ENCODE measurements at places on chromosomes 1 and 21.

DNA sequence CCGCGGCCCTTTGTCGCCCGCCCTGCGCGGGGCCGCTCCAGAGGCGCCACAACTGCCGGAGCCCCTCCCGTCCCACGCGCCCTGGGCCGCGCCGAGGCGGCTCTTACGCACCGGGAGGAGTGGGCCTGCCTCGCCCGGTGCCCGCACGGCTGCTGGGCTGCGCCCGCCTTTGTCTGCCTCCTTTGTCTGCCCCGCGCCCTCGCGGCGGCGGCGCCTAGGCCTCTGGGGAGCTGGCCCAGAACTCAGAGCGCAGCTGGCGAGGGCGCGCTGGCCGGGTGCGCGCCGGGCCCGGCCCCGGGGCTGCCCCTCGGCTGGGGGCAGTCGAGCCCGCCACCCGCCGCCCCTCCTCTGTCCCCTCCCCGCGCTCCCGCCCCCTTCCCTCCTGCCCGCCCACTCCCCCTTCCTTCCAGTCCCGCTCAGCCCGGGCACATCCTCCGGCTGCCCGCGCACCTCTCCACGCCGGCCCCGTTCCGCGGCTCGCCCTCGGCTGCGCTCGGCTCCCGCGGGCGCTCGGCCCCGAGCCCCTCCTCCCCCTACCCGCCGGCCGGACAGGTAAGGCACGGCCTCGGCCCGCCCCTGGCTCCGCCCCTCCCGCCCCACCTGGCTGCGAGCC is at the start of gene DRAXIN:
Gene DRAXIN (plus strand): TSS at position 409 of the 613 bp plus-strand sequence. CDS start 14,549 bp downstream, outside the sequence.
- DNase-seq, result no peak

DNA sequence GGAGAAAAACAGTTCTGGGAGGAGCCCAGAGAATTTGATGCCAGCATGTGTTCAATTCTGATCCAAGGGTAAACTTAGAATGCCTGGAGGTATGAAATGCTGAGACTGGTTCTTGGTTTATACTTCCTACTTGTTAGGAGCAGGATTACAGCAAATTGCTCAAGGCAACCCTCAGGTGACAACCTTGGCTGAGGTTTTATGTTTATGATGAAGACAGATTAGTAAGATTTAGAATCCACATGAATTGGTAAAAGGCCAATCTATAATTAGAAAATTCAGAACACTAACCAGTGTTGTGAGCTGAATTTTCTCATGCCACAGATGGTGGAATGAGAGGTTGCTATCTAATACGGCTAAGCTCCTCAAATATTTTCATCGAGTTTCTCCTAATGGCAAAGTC is 235.3 kb upstream of the NRIP1 start:
- no peak for DNase-seq

DNA sequence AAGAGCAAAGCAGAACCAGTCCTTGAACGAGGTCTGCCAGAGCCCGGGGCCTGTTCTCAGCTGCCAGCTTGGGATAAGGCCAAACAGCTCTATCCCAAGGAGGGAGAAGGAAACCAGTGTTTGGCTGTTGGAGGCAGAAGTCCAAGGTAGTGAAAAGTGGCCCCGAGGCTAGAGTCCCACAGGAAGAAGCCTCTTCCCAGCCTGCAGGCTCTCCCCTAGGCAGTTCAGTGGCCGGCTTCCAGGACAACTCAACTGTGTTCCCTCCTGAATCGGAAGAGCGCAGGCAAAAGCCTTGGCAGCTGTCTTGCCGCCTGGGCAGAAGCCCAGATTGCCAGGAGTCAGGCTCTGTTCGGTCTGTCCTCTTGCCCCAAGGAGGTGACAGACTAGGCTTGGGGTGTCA is 19.3 kb downstream of the QSOX1 start:
- DNase-seq, result no peak

GRCh38 chr1:206470692-206471414 is 577 bp downstream of the IKBKE start:
- no peak for DNase-seq

All from NCI-H1048 (cell line).